ENCODE measurements at places on chromosomes 1 and 21.

GRCh38 chr21:39189857-39190604 is 6.8 kb upstream of the PSMG1 start:
- H3K27ac ChIP-seq, result peak overlapping the region; percentile 85
- no peaks in the 10 kb centered on the region for H3K27me3 ChIP-seq
- peak; percentile 64 for DNase-seq
- peaks cover 29% of the 10 kb centered on the region for H3K4me1 ChIP-seq
- H3K4me3 ChIP-seq, result peak overlapping the region; percentile 19

- H3K36me3 ChIP-seq, result peaks cover 40% of the 10 kb centered on the region
- no peak for DNase-seq
These were observed 12.2 kb upstream of the CLDN19 start for GRCh38 chr1:42752284-42752683.

- DNase-seq, result peak; percentile 91
- H3K4me1 ChIP-seq, result no peaks in the 10 kb centered on the region
- no peak overlapping the region for H3K27ac ChIP-seq
- no peak overlapping the region for H3K4me3 ChIP-seq
These were observed 9.4 kb downstream of the MORN1 start for GRCh38 chr1:2381741-2382620.

GRCh38 chr1:8137481-8138244 is 111.6 kb upstream of the ERRFI1 start:
- H3K4me1 ChIP-seq, result peaks cover 47% of the 10 kb centered on the region
- no peaks in the 10 kb centered on the region for H3K36me3 ChIP-seq
- peak; percentile 86 for DNase-seq
- peak overlapping the region; percentile 68 for H3K27ac ChIP-seq

- no peak overlapping the region for H3K4me3 ChIP-seq
- DNase-seq, result peak; percentile 7
- no peaks in the 10 kb centered on the region for H3K4me1 ChIP-seq
- no peak overlapping the region for H3K27ac ChIP-seq
- H3K36me3 ChIP-seq, result no peaks in the 10 kb centered on the region
- no peaks in the 10 kb centered on the region for H3K27me3 ChIP-seq
These were observed 574.1 kb downstream of the LMO4 start for GRCh38 chr1:87902830-87903229.

DNA sequence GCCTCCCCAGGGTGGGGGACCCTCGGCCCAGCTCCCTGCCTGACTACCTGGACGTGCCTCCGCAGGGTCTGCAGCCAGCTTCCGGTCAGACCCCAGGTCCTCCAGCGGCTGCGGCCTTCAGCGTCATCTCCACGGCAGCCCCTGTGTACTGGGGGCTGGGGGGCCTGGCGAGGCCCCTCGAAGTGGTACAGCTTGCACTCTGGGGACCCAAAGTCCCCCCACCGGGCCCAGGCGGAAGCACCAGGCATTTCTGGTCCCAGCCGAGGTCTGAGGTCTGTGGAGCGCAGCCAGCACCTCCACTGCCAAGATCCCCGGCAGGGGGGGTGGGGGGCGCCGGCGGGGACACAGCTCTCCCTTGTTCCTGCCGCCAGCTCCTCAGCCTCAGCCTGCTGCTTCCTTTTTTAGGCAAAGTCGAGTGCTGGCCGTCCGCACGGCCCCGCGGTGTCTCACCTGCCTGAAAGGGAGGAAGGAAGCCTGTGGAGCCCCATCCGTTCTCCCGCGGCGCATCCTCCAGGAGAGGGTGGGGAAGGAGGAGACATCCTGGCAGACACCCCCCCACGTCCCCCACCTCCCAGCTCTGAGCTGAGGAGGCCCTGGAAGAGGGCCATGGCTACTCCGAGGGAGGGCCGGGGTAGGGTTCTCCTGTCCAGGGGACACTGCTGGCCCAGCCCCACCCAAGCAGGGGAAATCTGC is 1.2 kb upstream of the VWA1 start:
- no peak overlapping the region for H3K4me3 ChIP-seq
- DNase-seq, result no peak
- no peaks in the 10 kb centered on the region for H3K36me3 ChIP-seq
- H3K27ac ChIP-seq, result no peak overlapping the region

GRCh38 chr21:15005391-15005790 is 59.4 kb downstream of the NRIP1 start:
- no peaks in the 10 kb centered on the region for H3K27me3 ChIP-seq
- DNase-seq, result peak; percentile 40
- 0 out of 2 replicates have a peak, but pooled peaks cover 7% of the 10 kb centered on the region for H3K36me3 ChIP-seq
- peaks cover 75% of the 10 kb centered on the region for H3K4me1 ChIP-seq
- peak overlapping the region; percentile 62 for H3K27ac ChIP-seq
- peak overlapping the region; percentile 60 for H3K4me3 ChIP-seq

GRCh38 chr1:208008534-208008933 is 97.6 kb upstream of the CD34 start:
- no peaks in the 10 kb centered on the region for H3K36me3 ChIP-seq
- H3K4me3 ChIP-seq, result peak overlapping the region; percentile 19
- peak; percentile 56 for DNase-seq
- H3K27ac ChIP-seq, result peak overlapping the region; percentile 67
- H3K4me1 ChIP-seq, result peaks cover 32% of the 10 kb centered on the region
- no peaks in the 10 kb centered on the region for H3K27me3 ChIP-seq

DNA sequence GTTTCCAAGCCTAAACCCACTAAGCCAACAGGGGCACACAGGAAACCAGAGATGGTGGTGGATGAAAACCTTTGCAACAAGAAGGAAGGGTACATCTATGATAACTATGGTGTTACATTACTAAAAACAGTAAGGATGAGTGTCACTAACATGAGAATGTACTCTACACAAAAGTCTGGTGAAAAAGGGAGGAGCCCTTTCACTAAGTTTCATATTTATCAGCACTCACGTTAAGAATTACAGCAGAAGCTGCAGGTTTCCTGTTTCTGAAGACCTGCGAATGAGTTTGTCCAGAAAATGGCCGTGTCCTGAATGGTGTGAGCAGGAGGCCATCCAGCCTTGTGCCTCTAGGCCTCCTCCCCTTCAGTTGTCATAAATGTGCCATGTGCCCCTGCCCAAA is 17.8 kb downstream of the ABCG1 start:
- no peak overlapping the region for H3K27ac ChIP-seq
- no peak overlapping the region for H3K4me3 ChIP-seq
- H3K36me3 ChIP-seq, result no peaks in the 10 kb centered on the region
- peaks cover 61% of the 10 kb centered on the region for H3K27me3 ChIP-seq

GRCh38 chr1:223739366-223740037 is 27.2 kb downstream of the CAPN2 start:
- no peak for DNase-seq
- H3K36me3 ChIP-seq, result peaks cover 20% of the 10 kb centered on the region
- no peak overlapping the region for H3K27ac ChIP-seq
- no peak overlapping the region for H3K4me3 ChIP-seq

DNA sequence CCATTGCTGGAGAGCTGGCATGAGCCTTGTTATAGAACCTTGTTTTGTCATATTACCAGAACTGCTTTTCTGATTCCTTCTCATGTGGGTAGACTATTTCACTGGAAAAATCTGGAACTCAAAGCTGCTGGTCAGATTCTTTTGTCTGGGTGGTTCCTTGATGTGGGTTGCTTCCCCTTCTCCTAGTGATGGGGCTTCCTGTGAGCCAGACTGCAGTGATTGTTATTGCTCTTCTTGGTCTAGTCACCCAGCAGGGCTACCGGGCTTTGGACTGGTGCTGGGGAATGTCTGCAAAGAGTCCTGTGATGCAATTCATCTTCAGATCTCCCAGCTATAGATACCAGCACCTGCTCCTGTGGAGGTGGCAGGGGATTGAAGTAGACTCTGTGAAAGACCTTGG is 59.4 kb downstream of the GPR137B start:
- DNase-seq, result no peak
- H3K4me1 ChIP-seq, result peaks cover 7% of the 10 kb centered on the region
- no peaks in the 10 kb centered on the region for H3K27me3 ChIP-seq
- no peaks in the 10 kb centered on the region for H3K36me3 ChIP-seq
- no peak overlapping the region for H3K27ac ChIP-seq

DNA sequence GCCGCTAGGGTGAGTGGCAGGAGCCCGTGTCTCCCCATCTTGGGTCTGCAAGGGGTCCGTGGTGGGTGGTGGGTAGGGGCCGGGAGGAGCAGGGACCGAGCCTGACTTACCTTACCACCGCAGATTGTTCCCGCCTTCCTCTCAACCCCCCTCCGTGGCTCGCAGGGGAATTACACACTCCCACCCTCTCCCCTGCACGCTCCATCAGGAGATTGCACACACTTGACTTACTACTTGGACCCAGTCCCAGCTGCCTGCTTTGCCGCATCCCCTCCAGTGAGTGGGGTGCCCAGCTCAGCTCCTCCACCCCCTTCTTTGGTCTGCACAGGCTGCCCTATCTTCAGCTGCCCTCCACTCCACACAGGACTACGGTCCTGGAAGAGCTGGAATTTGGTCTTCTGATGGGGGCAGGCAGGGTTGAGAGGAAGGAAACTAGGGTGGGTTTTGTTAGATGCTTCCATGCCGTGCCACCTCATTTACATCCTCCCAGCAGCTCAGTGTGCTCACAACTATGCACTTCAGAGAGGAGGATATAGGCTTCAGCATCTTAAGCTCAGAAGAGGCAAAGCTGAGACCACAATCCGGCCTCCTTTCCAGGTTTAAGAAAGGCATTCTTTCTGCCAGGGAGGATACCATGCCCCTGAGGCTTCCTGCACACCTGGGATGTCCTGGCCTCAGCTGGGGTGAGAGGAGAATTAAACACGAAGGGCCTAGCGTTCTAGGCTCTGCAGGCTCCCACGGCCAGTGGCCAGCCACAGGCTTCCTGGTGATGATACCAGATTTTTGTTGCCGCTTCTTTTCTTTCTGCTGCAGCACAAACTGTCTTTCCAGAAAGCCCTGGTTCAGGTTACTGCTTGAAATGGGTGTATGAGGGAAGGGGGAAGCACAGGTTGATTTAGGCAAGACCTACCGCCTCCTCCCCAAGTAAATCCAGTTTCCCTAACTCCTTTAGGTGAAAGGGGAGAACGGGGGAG is 2.3 kb downstream of the KCNC4 start:
- H3K27me3 ChIP-seq, result no peaks in the 10 kb centered on the region
- DNase-seq, result peak; percentile 41
- H3K4me1 ChIP-seq, result peaks cover 36% of the 10 kb centered on the region
- peak overlapping the region; percentile 83 for H3K4me3 ChIP-seq

DNA sequence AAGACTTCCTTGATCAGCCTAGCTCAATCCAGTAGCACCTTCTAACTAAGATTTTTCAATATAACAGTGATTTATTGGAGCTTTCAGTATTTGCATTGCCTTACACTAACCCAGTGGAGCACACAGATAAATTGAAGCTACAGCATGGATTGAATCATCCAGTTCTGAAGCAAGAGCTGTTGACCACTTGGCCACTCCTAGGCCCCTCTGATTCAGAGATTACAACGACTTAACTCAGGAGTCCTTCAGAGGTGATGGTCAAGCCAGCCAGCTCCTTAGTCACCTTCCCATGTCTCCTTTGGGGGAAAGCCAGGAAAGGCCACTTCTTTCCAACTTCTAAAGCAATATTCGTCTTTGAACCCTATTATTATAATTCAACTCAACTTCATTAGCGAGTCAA is 151.8 kb downstream of the TENT5C start:
- DNase-seq, result peak; percentile 93
- H3K36me3 ChIP-seq, result no peaks in the 10 kb centered on the region
- peaks cover 29% of the 10 kb centered on the region for H3K4me1 ChIP-seq
- H3K27me3 ChIP-seq, result no peaks in the 10 kb centered on the region

DNA sequence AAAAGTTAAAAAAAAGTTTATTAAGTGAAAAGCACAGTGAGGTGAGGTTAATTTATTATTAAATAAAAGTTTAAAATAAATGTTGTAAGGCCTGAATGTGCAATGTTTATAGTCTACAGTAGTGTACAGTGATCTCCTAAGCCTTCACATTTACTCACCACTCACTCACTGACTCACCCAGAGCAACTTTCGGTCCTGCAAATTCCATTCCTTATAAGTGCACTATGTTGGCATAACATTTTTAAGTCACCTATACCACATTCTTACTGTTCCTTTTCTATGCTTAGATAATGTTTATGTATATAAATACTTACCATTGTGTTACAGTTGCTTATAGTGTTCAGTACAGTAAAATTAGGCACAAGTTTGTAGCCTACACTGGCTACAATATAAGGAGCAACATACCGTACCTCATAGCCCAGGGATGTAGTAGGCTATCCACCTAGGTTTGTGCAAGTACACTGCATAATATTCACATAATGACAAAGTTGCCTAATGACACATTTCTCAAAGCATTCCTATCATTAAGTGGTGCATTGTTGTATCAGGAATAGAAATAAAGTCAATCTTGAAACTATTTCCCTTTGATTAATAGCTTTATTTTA is 426.5 kb upstream of the BRINP3 start:
- DNase-seq, result no peak
- H3K36me3 ChIP-seq, result no peaks in the 10 kb centered on the region
- no peaks in the 10 kb centered on the region for H3K27me3 ChIP-seq
- H3K4me3 ChIP-seq, result no peak overlapping the region
- no peak overlapping the region for H3K27ac ChIP-seq

DNA sequence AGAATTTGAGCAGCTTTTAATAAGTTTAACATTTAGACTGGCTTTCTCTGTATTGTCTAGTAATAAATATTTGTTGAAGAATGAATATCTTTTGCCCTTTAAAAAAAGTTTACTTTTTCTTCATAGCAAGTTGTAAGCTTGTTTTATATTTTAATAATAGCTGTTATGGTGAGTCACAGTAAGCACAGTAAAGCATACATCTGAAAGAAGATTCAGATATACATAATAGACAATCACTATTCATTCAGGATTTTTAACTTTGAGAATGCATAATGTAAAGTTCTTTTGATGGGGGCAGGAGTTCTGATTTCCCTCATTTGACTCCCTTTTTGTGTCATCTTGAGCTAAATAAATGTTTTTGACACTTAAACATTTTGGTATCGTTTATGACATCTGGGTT is 66.0 kb downstream of the ZMYM4 start:
- no peak overlapping the region for H3K4me3 ChIP-seq
- no peak for DNase-seq
- H3K27ac ChIP-seq, result no peak overlapping the region
- no peaks in the 10 kb centered on the region for H3K4me1 ChIP-seq

GRCh38 chr1:162633081-162633762 is 958 bp downstream of the DDR2 start:
- DNase-seq, result peak; percentile 69
- H3K4me3 ChIP-seq, result peak overlapping the region; percentile 100

DNA sequence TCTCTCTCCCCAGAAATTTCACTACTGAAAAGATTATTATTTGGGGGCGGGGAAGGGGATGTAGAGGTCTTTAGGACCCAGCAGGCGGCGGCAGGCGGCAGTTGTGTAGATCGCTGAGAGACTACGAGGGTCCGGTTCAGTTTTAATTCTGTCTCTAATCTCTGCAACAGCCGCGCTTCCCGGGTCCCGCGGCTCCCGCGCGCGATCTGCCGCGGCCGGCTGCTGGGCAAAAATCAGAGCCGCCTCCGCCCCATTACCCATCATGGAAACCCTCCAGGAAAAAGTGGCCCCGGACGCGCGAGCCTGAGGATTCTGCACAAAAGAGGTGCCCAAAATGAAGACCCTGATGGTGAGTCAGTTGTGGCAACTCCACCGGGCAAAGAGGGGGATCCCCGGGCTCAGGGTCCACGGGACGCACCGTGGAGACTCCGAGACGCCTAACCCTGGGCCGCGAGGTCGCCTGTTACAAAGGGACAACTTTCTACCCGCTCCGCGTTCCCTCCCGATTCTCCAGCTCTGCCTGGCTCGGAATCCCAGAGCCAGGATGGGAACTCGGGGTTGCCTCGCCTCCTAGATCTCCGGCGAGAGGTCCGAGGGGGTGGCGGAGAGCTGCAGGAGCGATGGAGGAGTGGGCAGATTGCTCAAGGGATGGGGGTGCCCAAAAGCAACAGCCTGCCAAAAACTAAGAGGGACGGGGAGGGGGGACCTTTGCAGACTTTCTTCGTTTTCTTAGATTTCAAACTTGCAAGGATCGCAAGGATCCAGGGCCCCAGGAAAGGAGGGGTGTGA is at the start of gene ST6GALNAC5:
Gene ST6GALNAC5 (plus strand): TSS at position 139 of the 789 bp plus-strand sequence.
- peak within 1 kb of the TSS; percentile 88 for H3K4me3 ChIP-seq
- H3K27ac ChIP-seq, result 0 out of 2 replicates have a peak within 1 kb of the TSS, but pooled peaks have one; percentile 9
- H3K36me3 ChIP-seq, result no peaks in the 10 kb centered on the region

Data from GM23248 (cell line).